ENCODE measurements at places on chromosomes 3 and 15.

- peak; percentile 1 for DNase-seq
Observed at GRCh38 chr3:191290311-191291025, 38.7 kb upstream of the CCDC50 start.

GRCh38 chr15:89630260-89630659 is 25.0 kb downstream of the KIF7 start:
- no peak for DNase-seq

GRCh38 chr3:38497031-38497430 is 891 bp downstream of the EXOG start:
- no peak for DNase-seq

DNA sequence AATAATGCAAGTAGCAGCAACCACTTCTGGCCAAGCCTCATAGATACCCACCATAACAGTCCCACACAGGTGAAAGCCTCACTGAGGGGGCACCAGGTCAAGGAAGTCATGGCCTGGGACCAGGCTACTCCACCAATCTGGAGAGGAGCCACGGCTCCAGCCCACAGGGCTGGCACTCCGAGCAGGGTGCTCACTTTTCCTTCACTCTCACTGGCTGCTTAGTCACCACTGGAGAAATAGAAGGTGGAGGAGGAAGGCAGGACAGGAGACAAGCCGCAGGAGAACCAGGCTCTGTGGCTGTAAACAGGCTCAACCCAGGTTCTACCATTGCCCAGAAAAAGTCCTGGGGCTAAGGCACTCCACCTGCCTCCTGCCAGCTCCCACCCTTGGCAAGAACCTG is 1.2 kb downstream of the USP19 start:
- DNase-seq: no peak

GRCh38 chr3:146390957-146391356 is 78.4 kb downstream of the PLSCR2 start:
- no peak for DNase-seq

DNA sequence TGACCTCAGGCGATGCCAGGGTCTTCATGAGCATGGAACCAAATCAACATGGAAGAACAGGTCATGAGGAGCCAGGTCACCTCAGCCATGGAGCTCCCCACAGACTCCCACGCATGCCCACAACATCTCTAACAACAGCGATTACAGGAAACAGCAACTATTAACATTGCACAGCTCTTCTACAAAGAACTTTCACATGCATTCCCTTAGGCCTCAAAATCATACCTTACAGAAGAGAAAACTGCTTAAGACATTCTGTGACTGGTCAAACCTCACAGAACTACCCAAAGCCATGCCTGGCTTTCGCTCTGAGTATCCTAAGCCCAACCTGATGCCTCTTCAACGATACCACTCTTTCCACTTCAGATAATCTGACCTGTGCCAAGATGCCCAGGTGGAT is 117.8 kb downstream of the OXNAD1 start:
- no peak for DNase-seq

DNA sequence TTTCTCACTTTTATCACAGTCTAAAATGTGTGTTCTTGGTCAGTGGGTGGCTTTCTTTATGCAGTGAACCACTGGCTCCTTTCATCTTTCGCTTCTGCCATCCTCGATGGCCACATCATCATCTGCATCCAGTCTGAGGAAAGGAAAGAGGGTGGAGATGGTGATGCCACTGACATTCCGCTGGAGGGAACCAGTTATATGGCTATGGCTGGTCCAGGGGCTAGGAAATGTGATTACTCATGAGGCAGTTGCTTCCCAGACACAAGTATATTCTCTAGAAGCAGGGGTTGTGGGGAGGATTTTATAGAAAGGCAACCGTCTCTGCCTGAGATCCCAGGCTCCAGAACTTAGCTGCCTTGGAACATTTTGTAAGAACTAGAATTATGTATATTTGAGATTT is 246.7 kb upstream of the AZI2 start:
- DNase-seq: no peak

DNA sequence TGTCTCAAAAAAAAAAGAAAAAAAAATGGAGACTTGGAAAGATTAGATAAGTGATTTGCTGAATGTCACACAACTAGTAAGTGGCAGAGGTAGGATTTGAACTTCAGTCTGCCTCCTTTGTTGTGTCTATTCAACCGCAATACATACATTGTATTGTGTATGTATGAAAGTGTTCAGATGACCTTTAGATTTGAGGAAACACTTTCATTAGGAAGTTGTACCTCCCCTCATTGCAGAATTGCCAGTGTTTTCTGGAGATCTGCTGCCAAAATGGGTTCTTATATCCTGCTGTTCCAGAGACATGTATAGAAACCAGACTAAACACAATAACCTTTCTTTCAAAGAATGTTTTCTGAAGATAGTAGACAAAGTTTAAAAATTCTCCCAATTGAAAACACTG is 247.4 kb upstream of the TBL1XR1 start:
- DNase-seq: no peak

DNA sequence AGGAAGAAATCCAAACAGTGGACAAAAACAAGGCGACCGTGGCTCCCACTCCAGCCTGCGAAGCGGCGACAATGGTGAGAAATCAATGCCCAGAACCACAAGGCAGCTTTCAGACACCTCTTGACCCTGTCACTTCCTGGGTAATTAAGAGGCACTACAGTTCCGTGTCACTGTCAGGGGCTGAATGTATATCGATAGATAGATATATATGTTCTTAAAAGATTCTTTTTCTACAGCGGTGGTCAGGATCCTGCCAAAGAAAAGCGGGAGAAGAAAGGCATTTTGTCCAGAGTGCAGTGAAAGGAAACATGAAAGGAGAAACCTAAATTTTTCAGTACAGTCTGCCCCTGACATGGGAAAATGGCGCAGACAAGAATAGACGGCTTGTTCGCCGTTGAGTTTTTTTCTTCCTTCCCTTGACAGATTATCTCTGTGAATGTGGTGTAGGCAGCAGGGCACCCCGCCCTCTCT is 56.2 kb upstream of the HES1 start:
- DNase-seq: no peak

DNA sequence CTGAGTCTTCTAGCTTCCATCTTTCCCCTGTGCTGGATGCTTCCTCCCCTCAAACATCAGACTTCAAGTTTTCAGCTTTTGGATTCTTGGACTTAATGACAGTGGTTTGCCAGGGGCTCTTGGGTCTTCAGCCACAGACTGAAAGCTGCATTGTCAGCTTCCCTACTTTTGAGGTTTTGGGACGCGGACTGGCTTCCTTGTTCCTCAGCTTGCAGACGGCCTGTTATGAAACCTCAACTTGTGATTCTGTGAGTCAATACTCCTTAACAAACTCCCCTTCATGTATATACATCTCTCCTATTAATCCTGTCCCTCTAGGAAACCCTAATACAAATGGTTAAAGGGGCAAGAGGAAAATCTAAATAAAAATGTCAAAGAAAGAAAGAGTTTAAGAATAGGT is 100.1 kb downstream of the ABI3BP start:
- no peak for DNase-seq

DNA sequence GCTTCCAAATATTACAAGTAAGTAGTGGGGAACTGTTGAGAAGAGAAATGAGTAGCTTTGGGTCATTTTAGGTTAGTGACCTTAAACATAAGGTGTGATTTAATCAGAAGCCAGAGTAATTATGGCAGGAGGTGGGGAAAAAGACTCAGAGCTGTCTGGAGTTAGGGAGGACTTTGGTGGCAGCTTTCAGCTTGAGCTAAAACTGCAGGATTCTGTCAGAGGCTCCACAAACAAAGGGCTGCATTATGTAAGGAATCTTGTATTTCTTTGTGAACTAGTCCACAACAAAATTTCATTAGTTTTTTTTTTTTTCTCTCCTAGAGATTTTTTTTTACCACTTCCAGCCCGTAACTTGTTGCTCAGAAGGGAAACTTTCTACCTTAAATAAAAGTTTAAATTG is 345.3 kb downstream of the TIGIT start:
- DNase-seq: no peak

GRCh38 chr15:69253156-69253555 is 45.6 kb upstream of the PAQR5 start:
- no peak for DNase-seq

DNA sequence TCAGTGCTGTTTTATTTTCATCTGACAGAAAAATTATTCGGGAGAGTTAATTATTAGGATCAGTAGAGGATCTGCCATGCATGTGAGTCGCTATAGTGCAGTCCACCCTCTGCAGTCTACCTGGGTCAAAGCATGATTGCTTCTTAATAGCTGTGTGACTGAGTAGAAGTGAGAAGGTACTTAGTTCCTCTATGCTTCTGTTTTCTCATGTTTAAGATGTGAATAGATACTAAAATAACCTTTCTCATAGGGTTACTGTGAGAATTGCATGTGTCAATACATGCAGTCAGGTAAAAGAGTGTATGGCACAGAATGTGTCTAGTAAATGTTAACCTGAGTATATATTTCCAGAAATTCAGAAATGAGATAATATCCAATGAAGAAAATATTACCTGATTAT is 435.7 kb downstream of the NAALADL2 start:
- DNase-seq: no peak

- no peak for DNase-seq
Observed at GRCh38 chr3:149245738-149246451, 24.3 kb upstream of the CP start.
